ENCODE measurements at places on chromosomes 6 and 20.

GRCh38 chr6:129659590-129660345 is 50.2 kb downstream of the ARHGAP18 start:
- no peak for DNase-seq

DNA sequence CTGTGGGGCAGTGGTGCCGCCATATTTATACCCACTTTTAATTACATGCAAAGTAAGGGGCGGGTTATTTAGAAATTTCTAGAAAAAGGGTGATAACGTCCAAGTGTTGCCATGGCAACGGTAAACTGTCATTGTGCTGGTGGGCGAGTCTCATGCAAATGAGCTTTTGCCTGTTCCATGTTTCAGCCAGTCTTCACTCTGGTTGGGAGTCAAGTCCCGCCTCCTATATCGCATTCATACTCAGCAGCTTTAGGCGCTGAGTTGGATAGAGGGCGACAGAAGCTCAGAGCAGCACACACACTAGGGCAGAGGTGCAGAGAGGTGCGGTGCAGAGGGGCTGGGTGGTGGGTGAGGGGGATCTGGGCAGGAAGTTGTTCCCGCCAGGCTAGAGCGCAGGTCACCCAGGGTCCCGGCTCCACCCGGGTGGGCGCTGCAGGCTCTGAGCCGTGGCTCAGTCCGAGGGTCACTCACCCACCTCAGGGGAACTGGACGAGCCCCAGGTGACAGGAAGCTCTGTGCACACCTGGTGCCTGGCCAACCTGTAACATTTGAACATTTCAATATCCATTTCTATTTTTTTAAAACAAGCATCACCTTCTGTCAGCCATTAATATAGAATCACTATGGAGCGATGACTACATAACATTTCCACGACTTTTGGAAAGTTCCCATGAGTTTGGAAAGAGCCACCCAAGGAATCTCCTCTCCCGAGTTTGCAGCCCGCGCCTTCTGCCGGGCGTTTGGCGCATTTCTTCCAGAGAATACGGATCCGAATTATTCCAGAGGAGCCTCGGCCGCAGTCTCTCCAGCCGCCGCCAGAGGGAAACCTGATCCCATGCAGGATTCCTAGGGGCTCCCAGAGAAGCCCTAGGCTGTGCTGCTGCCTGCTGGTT is 89.1 kb upstream of the PHACTR3 start:
- DNase-seq = peak; percentile 78

- DNase-seq = no peak
Observed at GRCh38 chr6:160355001-160355400, 6.8 kb downstream of the SLC22A3 start.

DNA sequence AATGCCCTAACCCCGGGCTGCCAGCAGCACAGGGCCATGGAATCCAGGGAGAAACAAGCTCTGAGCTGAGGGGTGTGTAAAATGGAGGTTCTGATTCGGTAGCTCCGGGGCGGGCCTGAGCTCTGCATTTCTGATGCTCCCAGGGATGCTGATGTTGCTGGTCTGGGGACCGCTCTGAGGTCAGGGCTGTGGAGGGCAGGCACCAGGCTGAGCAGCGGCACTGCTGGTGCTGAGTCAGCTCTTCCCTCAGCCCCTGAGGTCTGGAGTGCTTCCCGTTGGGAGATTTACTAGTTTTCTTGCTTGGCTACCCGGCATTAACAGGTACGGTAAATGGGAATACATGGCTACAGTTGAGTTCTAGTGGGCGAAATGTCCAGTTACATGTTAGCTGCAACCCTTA is 18.6 kb upstream of the CST3 start:
- DNase-seq = no peak

DNA sequence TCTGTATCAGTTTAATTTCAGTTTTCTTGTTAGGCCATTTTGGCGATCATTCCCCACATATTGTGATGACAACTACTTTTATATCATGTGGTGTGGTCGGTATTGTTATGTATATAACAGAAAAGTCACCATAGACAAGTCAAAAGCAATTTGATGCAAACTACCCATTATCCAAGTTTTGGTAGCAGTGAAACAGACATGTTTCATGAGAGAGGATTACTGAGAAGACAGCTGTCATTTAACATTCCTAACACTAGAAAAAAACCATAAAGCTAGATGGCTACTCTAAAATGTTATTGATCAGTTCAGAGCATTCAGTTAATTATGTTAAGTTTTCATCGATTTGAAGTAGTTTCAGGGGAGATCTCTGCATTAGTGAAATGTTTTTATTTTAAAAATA is 462.1 kb upstream of the SOX4 start:
- no peak for DNase-seq

DNA sequence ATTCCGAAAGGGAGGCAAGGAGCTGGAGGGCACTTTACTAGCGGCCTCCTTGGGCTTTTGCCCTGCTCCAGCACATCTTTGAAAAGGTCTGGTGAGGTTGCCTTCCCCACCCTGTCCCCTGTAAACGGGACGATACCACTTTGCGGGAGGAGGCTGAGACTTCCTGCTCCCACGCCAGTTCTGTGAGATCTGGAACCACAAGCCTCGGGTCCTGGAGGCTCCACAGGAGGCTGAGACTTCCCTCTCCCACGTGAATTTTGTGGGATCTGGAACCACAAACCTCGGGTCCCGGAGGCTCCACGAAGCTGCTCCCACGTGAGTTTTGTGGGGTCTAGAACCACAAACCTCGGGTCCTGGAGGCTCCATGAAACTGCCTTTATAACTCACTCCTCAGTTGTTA is 209.3 kb downstream of the DLL1 start:
- DNase-seq = no peak

- DNase-seq = no peak
Observed at GRCh38 chr6:155152211-155153076, 111.4 kb upstream of the CLDN20 start.

DNA sequence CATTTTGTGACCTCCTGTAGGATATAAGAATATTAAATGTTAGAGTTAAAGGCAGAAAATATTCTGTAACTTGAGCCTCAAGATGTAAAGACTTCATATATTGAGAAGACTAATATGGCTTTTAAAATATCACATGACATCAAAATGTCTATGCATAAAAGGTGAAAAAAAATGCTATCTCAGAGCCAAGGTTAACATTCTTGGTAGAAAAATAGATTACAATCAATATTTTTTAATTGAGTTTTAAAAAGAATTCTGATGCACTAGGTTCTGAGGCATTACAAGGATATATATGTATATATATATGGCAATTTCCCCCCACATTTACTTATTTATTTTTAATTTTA is 46.2 kb upstream of the RAB23 start:
- DNase-seq = no peak

DNA sequence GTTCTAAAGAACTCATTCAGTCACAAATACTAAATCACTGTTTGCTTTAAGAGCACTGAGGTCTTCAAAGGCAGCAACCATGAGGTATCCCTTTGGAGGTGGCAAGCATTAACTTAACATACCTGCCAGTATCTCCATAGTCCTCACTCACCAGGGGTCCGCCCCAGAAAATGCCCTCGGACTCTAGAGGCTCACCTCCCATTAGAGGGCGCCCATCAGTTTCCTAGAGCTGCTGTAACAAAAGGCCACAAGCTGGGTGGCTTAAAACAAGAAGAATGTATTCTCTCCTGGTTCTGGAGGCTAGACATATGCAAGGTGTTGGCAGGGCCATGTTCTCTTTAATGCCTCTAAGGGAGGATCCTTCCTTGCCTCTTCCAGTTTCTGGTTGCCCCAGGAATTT is 12.0 kb upstream of the RNGTT start:
- no peak for DNase-seq

DNA sequence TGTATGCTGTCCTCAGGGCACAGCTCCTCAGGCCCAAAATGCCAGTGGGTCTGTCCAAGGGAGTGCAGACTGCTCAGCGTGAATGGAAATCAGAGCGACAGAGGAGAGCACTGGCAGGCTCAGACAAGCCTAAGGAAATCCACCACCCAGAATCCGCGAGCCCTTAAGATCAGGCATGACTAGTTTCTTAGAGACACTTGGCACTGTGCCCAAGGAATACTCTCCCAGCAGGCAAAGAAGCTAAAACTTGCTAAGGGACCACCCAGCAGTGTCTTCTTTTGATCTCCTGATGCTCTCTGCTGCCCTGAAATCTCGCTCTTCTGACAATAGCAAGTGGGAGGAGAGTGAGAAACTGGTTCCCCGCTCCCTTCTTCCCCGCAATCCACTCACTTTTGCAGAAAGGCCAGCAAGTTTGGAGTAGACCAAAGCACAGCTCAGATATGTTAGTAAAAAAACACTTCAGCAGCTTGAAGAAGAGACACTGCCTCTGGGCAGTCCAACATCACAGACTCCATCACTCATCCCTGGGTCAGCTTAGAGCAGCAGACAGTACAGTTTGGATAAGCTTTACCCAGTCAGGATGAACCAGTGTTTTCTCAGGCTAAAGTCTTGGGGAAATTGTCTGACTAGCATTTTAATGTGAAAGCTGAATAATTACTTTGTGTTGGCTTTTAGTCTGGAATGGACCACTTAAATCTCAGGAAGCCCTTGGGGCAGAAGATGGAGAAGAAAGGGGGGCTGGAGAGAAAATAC is 32.4 kb downstream of the TRAF3IP2 start:
- no peak for DNase-seq

DNA sequence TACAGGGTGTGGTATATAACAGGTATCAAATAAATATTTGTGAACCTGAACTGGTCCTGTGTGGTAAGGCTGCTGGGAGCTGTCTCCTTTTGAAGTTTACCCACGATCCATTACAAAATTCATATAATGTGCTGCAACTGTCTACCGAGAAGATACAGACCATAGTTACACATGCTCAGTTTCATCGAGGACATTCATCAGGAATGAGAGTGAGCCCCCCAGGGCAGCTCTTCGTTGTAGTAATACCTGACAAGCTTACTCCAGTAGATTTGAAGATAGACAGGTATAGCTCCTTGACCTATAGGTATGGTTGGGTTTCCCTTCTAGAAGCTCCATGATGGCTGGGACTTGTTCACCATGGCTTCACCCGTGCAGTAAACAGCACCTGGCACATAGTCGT is 25.7 kb downstream of the ARMC2 start:
- DNase-seq = no peak

DNA sequence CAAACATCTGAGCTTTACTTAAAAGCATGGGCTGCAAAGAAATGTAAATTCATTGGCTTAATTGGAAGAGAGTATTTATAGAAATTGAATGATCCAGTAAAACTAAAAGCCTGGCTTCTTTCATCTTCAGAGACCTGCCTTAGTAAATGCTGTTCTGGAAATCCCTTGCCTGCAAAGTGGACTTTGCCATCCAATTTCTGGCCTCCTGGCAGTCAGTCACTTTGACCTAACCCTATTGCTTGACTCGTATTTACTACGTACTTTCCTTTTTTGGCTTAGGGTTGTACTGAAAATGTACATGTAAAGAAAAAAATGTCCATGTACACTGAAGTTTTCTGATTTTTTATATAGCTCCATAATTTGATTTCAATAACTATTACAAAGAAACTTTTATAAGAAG is 47.1 kb downstream of the E2F3 start:
- DNase-seq = no peak

DNA sequence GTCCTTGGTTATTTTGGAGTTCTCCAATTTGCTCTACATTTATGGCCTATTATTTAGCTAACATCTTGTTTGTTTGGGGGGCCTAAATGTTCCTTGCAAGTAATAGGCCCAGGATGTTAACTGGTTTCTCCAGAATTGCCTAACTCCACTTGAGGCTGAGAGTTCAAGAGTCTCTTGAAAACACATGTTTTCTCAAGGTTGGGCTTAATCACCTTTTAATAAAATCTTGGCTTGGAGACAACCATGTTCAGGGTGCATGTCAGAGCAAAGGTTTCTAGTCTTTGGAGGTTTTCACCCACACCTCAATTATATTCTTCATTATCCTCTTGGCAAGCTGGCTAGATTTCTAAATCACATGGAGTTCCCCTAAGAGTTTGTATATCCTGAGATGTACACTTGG is 54.2 kb downstream of the KLHL31 start:
- no peak for DNase-seq

- DNase-seq = no peak
Observed at GRCh38 chr6:144141470-144141869, 8.8 kb upstream of the STX11 start.

DNA sequence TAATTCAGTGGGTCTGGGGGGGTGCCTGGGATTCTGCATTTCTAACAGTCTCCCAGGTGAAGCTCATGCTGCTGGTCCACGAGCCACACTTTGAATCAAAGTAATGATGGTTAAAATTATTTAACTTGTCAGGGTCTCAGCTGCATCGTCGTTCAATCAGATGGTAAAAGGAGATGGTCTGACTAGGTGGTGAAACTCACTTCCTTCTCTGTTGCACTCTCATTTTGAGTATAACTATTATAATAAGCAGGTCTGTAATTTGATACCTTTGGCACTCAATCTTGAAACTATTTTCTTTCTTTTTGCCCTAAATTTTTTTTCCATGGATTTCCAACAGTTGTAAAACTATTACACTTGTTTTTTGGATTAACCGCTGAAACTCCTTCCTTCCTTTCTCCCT is 292.5 kb downstream of the FARS2 start:
- DNase-seq = no peak

DNA sequence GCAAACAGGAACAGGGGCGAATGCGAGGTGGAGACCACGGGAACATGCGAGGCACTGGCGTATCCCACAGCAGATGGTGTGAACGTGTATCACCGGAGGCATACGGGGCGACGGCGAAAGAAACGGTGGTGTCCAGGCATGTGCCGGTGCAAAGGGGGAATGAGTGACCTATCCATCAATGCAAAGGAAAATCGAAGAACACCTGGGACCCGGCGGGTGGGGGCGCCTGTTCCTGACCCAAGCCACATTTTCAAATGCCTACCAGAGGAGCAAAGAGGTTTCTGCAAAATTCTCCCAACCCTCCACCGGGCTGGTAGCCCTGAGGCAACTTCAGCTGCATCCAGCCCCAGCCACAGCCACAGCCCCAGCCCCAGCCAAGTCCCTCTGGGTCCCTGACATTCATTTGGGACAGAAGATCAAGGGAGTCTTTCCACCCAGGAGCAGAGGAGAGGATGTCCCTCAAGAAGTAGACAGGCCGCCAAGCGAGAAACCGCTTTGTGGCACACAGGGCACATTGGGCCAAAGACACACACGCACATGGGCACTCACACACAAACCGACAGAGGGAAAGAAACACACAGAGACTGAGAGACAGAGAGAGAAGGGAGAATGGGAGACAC is 164.0 kb upstream of the ZNF337 start:
- no peak for DNase-seq

GRCh38 chr20:2515203-2515602 is 6.5 kb upstream of the ZNF343 start:
- DNase-seq = no peak

DNA sequence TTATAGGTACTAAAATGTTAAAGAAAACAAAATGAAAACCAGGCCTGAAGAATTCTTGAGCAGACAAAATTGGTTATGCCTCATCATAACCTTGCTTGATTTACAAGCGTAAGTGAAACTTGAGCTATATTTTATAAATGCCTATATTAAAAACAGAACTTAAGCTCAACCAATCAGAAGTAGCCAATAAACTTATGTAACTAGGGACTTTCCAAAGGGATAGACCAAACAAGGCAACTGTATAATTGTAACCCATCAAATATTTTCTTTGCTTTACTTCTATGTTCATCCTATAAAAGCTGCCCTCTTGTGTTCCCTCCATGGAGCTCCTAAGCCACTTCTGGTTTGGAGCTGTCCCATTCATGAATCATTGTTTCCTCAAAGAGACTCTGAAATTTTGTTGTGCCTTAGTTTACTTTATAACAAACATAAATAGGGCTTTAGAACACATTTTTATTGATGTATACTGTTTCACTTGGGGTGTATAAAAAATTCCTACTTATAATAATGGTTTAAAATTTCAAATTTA is 101.6 kb upstream of the CARMIL1 start:
- no peak for DNase-seq

GRCh38 chr6:111973118-111973761 is 80.7 kb upstream of the CCN6 start:
- DNase-seq = no peak
